Stimulated activated CD4-positive, alpha-beta T cell treated with anti-CD3 and anti-CD28 coated beads, TNF-alpha, amount 100 ng/mL, for 1 hour (primary cell): ENCODE measurements at places on chromosomes 2 and 18.

- no peak for DNase-seq
Observed at GRCh38 chr2:108367014-108367413, 10.7 kb upstream of the SULT1C4 start.

- DNase-seq: no peak
Observed at GRCh38 chr2:28318023-28318422, 74.6 kb upstream of the FOSL2 start.

DNA sequence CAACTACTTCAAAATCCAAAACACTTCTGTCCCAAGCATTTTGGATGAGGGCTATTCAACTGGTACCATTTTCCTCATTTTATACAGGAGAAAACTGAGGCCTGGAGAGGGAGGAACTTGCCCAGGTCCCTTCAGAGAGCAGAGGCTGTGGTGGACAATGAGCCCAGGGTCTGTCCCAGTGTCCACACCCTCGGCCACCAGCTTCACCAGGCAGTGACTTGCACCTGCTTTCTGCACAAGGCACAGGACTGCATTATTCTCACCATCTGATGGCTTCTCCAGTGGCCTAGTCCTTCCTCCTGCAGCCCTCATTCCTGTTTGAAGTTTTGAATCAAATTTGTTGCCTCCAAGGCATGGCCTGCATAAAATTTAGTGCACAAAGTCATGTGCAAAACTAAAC lies 53.3 kb downstream of the RNF144A start:
- DNase-seq: no peak

GRCh38 chr2:127081826-127082633 lies 24.9 kb downstream of the BIN1 start:
- DNase-seq: peak; percentile 49

DNA sequence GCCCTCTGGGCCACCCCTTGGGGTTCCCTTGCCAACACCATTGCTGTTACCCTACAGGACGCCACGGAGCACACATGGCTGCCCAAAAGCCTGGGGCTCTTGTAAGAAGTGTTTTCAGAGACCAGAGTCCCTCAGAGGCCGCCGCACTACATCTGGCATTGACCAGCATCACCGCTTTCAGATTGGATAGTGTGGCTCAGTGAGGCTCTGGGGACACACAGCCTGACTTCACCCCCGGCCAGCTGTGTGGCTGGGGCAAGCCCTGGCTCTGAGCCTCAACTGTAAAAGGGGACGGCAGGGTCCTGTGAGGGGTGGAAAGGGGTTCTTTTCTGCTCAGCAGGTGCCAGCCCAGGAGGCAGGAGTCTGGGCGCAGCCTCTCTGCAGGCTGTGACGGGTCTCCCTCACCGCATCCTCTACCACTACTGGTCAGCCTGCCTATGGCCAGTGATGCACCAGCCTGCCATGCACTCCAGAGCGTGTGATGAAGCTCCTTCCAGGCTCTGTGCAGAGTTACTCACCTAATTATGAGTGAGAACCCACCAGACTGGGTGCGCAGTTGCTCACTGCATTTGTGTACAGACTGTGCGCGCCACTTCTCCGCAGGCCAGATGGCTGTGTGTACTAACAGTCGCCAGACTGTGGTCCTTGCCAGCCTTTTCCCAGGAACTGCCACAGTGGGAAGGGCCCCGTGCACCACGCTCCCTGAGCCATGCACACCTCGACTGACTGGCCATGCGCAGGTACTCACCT lies 10.7 kb upstream of the OTOF start:
- DNase-seq: no peak

GRCh38 chr2:797556-797955 lies 120.3 kb upstream of the TMEM18 start:
- no peak for DNase-seq

- no peak for DNase-seq
Observed at GRCh38 chr2:210399440-210400041, 77.0 kb downstream of the LANCL1 start.

- no peak for DNase-seq
Observed at GRCh38 chr2:237452861-237453260, 34.2 kb upstream of the MLPH start.

GRCh38 chr2:27291865-27292264 lies 9.6 kb downstream of the TRIM54 start:
- DNase-seq: no peak

- DNase-seq: no peak
Observed at GRCh38 chr2:45912109-45912508, 260.6 kb downstream of the PRKCE start.

DNA sequence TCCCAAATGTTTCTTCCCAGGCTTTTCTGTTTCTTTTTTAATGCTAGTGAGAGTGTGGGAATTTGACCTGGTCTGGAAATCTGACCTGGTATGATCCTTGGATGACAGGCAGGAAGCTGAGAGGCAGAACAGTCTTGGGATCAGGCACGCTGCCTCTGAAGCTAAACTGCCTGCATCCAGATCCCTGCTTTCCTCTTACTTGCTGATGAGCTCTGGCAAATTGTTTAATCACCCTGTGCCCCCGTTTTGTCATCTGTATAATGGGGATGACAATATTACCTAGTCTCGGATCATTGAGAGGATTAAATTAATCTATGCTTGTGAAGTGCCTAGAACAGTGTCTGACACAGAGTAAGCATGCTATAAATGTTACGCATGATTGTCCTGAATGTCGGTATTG lies 3.3 kb downstream of the KLHL23 start:
- DNase-seq: no peak

- no peak for DNase-seq
Observed at GRCh38 chr2:217727801-217728200, 275.0 kb downstream of the TNS1 start.

- no peak for DNase-seq
Observed at GRCh38 chr2:103138123-103138901, 376.5 kb downstream of the TMEM182 start.
